ENCODE measurements at places on chromosomes 1 and 21.

GRCh38 chr1:238139713-238140112 is 249.0 kb upstream of the ZP4 start:
- no peak for DNase-seq

DNA sequence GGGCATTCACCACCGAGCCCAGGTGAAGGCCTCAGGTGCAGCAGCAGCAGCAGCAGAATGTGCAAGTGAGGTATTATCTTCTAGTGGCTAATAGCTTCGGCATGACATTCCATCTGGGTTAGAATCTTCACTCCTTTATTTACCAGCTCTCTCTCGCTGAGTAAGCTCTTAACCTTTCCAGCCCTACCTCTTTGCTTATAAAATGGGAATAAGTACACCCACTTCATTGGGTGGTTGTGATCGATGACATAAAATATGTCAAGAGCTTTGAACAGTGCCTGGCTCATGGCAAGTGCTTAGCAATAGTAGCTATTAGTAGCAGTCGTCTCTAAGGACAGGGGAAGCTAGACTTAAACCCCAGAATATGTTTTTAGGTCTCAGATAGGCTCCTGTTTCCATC is 149.5 kb downstream of the NOS1AP start:
- DNase-seq: no peak

DNA sequence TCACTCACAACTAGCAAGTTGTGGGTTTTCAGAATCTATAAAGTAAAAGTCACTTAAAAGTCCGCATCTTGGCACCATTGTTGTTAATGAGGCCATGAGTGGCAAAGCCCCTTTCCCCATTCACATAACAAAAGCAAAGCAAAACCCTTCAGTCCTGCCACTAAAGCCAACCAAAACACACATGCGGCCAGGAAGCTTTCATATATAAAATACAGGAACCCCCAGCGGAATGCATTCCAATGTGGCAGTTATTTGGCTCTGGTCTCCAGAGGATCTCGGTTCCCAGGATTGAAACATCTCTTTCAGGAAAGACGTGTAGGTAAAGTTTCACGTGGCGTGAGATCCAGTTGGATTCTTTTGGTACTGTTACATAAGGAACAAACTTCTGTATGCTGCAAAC is 2.5 kb upstream of the LBR start:
- no peak for DNase-seq

DNA sequence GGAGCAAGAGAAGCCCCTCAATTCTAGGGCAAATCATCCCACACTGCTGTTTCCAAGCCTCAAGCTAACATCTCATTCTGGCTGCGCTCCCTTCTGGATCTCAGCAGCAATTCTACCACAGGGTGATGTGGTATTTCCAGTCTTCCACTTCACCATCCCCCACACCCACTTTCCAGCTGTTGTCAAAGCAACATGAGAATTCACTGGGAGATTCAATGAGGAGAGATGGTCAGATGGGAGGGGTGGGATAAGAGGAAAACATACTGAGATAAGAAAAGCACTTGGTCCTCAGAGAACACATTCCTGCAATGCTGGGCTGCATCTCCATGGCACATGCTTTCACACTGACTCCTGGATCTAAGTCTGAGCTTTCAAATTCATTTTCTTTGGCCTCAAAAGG is 47.3 kb upstream of the LRRC52 start:
- no peak for DNase-seq
